Prostate gland (tissue), 2 donors: ENCODE measurements at places on chromosomes 11 and 22.

- no peak for DNase-seq
Measured at GRCh38 chr22:46086577-46087335, 63.6 kb upstream of the PPARA start.

- no peak for DNase-seq
Measured at GRCh38 chr11:107549253-107549953, 16.1 kb downstream of the ALKBH8 start.

- no peak for DNase-seq
Measured at GRCh38 chr11:61406067-61406466, 13.7 kb downstream of the TMEM216 start.

DNA sequence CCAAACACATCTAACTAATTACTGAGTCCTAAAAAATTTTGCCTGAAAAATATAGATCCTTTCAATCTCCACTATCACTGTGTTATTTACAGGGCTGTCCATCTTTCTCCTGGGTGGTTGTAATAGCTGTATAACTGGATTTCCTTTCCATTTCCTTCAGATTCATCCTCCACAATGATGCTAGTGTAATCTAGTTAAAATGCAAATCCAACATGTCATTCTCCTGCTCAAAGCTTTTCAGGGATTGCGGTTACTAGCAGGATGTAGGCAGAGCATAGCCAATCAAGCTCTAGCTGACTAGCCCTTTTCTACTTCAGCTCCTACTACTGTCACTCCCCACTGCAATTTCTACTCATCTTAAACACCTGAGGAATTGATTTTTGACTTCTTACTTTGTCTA, 283.0 kb downstream of the RAB38 start:
- DNase-seq = no peak

GRCh38 chr11:115219376-115219775, 284.8 kb downstream of the CADM1 start:
- no peak for DNase-seq

DNA sequence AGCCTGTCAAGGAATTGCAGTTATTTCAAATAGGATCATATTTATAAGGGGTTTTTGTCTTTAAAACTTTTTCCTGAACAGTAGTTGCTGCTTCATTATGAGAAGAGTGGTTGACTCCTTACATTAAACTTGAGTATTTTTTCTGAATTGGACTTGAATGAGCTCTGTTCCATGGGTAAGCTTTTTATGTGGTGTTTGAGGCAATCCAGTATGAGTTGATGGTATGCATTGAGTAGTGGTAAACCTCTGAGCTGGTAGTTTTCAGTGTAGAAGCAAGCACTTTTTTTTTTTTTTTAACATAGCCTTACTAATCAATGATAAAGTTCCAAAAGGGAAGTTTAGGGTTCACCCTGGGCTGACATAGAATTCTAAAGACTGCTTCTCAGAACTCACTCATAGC, 3.4 kb downstream of the KMT2A start:
- no peak for DNase-seq

DNA sequence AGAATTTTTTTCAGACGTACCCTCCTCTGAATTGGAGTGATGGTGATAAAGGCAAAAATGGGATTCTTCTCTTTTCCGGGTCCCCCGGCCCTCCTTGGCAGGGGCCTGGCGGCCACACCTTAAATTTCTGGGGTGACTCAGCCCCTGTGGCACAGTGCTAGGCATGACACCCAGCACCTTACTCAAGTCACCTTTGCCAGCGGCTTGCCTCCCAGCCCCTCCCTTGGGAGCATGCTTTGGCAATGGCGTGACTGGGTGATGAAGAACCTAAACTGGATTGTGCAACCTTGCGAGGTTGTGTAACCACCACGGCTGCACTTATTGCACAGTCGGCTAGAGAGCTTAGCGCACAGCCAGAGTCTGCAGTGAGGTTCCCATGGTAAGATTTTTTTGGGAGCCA, 16.2 kb upstream of the LDLRAD3 start:
- peak; percentile 92 for DNase-seq

DNA sequence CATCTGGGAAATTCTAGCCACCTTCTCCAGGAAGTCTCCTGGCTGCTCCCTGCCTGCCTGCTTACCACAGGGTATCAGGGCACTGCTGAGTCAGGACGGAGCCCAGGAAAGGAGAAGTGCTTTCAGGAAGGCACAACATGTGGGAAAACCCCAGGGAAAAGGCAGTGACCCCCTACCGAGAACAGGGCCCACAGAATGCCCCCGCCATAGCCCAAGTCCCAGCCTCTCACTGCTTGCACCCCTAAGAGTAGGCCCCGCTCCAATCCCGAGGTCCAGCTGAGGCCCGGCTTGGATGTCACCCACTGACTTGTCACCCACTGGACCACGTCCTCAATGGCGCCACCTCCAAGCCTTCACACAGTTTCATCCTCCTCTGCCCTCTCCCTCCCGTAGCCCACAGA, 34.1 kb downstream of the ARAP1 start:
- no peak for DNase-seq

- no peak for DNase-seq
Measured at GRCh38 chr22:48842976-48843375, 984.7 kb downstream of the BRD1 start.

GRCh38 chr11:100354736-100355135, 332.4 kb upstream of the ARHGAP42 start:
- no peak for DNase-seq

- DNase-seq = no peak
Measured at GRCh38 chr22:30833322-30833721, 135.3 kb downstream of the MORC2 start.

DNA sequence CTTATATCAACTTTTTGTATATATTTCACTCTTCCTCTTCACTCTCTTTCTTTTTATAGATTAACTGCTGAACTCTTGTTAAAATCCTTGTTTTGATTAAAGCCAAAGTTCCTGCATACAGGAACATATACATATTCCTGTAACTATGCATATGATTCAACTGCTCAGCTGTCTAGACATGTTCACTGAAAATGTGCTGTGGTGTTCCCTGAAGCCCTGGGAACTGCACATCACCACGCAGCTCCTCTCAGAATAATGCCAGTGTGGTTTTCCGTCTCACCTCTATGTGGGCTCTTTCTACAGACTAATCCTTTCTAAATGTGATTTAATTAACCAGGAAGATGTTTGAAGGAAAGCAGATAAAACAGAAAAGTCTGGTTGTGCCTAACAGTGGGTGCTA, 25.6 kb upstream of the MMP12 start:
- DNase-seq = no peak

DNA sequence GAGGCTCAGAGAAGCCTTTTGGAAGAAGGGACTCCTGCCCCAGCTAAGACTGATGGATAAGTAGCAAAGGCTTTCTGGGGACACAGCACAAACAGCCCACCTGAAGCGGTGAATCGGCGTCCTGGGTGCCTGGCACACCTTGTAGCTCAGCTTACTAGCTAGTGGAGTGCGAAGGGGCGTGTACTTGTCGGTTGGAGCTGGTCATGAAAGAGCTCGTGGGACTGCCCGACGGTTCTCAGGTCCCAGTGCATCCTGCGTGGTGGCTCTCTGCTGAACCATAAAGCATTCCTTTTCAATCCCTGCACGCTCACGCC, 690 bp upstream of the UVRAG start:
- DNase-seq = no peak

DNA sequence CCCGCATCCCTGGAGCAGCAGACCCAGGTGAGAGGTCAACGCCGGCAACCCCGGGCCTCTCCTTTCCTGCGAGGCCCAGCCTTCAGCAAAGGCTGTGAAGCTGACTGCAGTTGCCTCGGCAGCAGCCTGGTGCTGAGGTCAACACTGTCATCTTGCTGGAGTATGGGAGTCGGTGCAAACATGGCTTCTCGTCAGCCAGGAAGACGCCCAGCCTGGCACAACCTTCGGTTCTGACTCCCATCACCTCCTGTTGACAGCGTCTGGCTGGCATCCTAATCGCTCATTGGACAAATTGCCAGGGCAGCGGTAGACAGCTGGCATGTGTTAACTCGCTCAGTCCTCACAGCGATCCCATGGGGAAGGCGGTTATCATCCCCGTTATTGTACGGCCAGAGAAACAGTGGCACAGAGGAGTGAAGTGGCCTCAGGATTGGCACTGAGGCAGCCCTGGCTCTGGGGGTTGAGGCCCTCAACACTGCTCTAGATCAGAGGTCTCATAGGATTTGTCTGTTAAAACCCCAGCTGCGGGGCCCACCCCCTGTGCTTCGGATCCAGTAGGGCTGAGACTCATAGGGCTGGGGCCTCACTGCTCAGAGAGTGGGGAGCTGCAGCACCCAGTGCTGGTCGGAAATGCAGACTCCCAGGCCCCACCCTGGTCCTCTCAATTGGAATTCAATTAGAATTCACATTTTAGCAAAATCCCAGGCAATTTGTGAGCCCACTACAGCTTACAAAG, 39.3 kb upstream of the TP53I11 start:
- peak; percentile 83 for DNase-seq

DNA sequence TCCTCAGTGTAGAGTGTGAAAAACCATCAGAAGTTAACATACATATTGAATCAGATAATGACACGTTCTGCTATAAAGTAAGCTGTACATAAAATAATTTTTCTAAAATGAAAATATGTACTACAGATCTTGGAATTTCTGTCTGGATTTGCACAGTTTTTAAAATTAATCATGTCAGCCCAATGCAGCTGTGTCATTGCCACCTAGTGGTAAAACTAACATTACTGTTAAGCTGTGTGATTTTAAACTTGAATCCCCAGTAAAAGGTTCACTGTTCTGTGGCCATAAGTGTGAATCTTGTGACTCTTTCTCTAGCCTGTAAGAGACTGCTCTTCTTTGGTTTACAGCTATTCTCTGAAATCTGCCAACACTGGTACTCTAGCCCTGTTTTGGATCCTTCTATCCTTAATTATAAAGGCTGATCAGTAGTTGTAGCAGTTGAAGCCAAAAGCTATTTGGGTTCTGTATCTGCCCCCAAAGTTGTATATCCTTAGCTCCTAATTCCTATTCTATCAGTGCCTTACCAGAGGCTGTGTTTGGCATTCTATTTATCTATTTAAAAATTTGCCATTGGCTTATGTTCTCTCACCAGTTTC, 4.0 kb downstream of the JRKL start:
- no peak for DNase-seq

DNA sequence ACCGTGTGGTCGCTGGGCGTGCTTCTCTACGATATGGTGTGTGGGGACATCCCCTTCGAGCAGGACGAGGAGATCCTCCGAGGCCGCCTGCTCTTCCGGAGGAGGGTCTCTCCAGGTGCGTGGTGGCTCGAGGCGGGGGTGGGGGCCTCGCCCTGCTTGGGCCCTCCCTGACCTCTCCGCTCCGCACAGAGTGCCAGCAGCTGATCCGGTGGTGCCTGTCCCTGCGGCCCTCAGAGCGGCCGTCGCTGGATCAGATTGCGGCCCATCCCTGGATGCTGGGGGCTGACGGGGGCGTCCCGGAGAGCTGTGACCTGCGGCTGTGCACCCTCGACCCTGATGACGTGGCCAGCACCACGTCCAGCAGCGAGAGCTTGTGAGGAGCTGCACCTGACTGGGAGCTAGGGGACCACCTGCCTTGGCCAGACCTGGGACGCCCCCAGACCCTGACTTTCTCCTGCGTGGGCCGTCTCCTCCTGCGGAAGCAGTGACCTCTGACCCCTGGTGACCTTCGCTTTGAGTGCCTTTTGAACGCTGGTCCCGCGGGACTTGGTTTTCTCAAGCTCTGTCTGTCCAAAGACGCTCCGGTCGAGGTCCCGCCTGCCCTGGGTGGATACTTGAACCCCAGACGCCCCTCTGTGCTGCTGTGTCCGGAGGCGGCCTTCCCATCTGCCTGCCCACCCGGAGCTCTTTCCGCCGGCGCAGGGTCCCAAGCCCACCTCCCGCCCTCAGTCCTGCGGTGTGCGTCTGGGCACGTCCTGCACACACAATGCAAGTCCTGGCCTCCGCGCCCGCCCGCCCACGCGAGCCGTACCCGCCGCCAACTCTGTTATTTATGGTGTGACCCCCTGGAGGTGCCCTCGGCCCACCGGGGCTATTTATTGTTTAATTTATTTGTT, 2.4 kb downstream of the PIM3 start:
- DNase-seq = peak; percentile 22

DNA sequence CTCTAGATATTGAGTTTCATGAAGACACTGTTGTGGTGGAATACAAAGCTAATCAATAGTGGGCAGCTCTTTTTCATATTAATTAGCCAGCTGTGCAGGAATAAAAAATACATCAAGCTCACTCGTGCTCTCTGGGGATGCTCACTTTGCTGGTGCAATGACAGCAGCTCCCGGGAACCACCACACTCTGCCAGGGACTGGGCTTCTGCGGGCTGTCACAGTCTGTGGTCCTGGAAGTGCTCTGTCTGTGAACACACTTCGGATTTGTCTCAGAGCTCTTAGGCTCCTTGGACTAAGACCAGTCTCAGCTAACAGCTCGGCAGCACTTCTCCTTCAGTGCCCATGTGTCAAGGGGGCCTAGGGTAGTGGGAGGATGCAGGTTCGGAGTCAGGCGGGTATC, 393.5 kb downstream of the TENM4 start:
- DNase-seq = no peak

DNA sequence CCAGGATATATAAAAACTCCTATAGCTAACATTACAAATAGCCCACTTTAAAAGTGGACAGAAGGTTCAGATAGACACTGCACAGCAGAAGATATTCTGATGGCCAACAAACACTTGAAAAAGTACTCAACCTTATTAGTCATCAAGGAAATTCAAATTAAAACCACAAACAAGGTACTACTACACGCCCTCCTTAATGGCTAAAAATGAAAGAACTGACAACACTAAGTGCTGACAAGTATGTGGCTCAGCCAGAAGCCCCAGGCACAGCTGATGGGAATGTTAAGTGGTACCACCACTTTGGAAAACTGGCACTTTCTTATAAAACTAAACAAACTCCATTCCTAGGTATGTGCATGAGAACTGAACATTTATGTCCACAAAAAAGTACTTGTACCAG, 320.1 kb downstream of the TBC1D22A start:
- DNase-seq = no peak

- no peak for DNase-seq
Measured at GRCh38 chr11:27358296-27358695, 4.7 kb downstream of the CCDC34 start.

- DNase-seq = no peak
Measured at GRCh38 chr11:26741036-26741435, 19.2 kb upstream of the SLC5A12 start.

DNA sequence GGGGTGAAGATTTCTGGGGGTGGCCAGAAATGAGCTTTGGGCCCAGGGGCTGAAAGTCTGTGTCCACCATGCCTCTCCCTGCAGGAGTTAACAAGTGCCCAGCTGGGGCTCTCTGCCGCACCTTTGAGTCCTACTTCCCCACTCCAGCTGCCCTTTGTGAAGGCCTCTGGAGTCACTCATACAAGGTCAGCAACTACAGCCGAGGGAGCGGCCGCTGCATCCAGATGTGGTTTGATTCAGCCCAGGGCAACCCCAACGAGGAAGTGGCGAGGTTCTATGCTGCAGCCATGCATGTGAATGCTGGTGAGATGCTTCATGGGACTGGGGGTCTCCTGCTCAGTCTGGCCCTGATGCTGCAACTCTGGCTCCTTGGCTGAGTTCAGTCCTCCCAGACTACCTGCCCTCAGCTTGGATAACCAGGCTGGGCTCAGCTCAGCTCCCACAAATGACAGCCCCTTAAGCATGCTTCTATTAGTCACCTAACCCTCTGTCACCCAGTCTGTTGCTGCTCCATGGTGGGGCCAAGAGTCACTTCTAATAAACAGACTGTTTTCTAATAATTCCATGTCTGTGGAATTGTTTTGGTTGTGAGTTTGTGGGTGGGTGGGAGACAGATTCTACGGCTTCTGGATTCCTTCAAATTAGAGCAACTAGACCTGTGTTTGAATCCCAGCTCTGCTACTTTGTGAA, 3.0 kb upstream of the INPPL1 start:
- DNase-seq = no peak

- no peak for DNase-seq
Measured at GRCh38 chr22:37740455-37741311, 43.8 kb downstream of the TRIOBP start.

- DNase-seq = no peak
Measured at GRCh38 chr22:50150161-50151129, 20.1 kb upstream of the PANX2 start.

- no peak for DNase-seq
Measured at GRCh38 chr11:21931436-21932101, 261.3 kb upstream of the ANO5 start.
